ENCODE measurements at places on chromosomes 5 and 9.

DNA sequence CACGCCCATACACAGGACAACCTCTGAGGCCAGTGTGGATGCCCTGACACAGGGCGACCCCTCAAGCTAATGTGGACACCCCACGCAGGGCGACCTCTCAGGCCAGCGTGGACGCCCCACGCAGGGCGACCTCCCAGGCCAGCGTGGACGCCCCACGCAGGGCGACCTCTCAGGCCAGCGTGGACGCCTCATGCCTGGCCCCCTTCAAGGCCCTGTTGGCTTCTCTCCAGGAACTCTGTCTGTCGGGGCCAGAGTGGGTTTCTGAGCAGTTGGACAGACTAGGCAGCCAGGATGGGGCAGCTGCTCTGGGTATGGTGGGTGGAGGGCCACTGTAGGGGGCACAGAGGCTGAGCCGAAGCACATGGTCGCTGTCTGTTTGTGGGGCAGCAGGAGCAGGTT lies 47.4 kb downstream of the LMX1B start:
- DNase-seq, result no peak

GRCh38 chr9:73167614-73168013 lies 15.9 kb downstream of the ANXA1 start:
- DNase-seq, result peak; percentile 76

GRCh38 chr9:22731786-22732185 lies 285.2 kb downstream of the DMRTA1 start:
- no peak for DNase-seq

DNA sequence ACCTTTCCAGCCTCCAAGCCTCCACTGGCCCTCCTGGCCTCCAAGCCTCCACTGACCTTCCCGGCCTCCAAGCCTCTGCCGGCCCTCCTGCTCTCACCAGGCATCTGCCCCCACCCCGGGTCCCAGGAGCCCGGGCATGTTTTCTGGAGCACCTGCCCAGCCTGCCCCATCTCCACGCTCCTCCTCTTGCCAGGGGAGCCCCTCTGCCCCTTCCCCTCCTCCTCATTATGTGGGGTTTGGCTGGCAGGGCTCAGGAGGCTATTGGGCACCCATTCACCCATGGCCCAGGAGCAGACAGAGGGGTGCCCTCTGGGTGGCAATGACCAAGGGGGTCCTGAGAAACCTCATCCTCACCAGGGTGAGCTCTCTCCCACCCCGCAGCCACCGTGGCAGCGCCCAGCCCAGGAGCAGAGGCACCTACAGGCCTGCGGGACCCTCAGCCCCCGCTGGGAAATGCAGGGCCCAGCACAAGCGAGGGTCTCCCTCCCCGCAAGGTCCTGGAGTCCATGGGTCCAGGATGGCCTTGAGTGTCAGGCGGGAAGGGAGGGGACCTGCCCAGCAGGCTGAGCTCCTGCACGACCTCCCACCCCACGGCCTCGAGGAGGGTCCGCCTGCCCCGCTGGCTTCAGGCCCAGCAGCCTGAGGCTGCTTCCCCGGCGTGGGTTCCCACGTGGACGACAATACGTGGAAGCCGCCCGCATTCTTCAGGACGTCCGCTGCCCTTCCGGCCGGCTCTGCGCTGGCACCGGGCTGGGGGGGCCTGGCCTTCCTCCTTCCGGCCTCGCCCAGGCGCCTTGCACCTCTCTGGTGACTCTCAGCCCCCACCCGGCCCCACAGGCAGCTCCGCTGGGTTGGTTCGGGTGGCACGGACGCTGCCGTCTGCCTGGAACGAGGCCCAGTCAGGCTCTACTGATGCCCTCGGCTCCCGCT lies 51.4 kb upstream of the NRARP start:
- DNase-seq, result no peak

- DNase-seq, result no peak
Measured at GRCh38 chr5:44011518-44011917, 377.7 kb downstream of the FGF10 start.

DNA sequence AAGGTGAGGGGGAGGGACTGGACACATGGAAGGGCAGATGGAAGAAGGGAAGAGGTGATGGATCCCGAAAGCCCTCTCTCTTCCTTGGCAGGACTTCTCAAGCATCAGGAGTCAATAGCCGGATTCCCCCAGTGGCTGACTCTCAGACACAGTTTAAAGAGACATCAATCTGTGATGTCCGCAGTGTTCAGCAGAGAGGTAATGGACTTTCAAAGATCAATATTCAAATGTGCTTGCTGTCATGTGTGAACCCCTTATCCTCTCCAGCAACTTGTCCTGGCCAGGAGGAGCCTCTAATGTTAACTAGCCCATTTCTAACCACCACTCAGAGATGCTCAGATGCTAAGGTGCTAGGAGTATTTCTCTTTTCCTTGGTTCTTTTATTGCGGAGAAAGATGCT lies 392.2 kb downstream of the IRX1 start:
- DNase-seq, result no peak

DNA sequence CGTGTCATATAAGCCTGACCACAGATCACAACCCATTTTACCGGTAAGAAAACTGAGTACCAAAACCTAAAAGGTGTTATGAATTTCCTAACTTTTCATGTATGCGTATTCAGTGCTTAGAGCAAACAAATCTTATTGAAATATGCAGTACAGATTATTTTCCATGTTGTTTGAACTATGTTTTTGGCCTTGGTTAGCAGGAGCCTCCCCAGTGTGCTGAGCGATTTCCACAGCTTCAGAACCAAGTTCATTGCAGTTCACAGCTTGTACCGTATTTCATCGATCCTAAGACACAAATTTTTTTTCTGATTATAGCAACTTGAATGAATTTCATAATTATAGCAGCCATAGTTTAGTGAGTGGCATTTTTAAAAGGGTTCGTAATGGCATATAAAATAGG lies 13.7 kb downstream of the ADAMTSL1 start:
- DNase-seq, result no peak
